ENCODE measurements at places on chromosomes 3 and 15.

GRCh38 chr3:160697637-160698380 lies 20.8 kb downstream of the ARL14 start:
- no peak overlapping the region for H3K4me3 ChIP-seq
- H3K27ac ChIP-seq: no peak overlapping the region
- peaks cover 4% of the 10 kb centered on the region for H3K4me1 ChIP-seq

DNA sequence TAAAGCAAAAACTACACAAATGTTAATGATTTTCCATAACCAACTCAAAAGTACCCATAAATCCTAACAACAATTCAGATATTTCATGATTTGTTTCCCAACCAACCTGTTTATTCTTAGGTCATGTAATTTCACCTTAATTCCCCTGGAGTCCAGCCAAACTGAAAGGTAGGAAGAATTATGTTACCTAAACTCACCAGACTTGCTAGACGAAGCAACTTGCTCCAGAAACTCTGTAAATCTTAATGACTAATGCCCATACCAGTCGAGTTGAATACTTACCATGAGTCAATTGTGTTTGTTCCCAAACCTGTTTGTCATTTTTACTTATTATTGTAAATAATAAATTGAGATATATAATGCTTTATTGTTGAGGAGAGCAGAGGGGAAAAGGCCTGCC lies 1030.0 kb downstream of the TBL1XR1 start:
- no peaks in the 10 kb centered on the region for H3K4me1 ChIP-seq
- no peak overlapping the region for H3K27ac ChIP-seq
- no peak for DNase-seq
- H3K36me3 ChIP-seq: no peaks in the 10 kb centered on the region

DNA sequence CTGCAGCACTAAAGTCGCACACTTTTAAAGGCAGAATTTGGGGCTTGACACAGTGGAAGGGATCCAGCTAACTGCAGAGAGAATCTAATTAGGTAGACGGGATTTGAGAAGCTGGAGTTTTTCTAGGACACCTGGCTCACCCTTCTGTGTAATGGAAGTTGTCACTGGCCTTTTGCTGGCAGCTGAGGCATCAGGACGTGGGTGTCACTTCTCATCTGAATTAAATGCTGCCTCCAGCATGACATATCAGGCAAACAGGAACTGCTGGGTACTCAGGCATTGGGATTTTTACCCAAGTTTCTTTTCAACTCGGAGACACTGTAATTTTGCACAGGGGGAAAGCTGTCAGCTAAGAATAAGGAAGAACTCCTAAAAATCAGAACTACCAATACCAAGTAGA lies 861.9 kb upstream of the ARPP21 start:
- H3K4me1 ChIP-seq: no peaks in the 10 kb centered on the region
- no peak for DNase-seq
- H3K4me3 ChIP-seq: no peak overlapping the region
- no peak overlapping the region for H3K27ac ChIP-seq
- H3K36me3 ChIP-seq: no peaks in the 10 kb centered on the region
- H3K27me3 ChIP-seq: no peaks in the 10 kb centered on the region

DNA sequence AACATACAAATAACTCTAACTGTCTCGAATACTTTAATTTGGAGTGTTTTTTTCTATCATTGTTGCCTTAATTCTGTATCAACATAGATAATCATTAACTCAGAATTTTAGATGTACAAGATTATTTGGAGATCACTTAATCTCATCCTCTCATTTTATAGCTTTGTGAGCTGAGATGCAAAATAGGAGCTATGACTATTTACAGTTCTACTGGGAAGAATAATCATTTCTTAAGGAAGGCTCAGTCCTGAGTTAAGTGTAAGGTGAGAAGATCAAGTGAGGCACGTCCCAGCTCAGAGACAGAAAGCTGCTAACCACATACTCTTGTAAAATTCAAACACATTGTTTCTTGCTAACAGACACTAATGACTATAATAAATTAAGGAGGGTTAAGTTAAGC lies 66.2 kb downstream of the CCDC54 start:
- no peak for DNase-seq
- no peaks in the 10 kb centered on the region for H3K36me3 ChIP-seq
- H3K27ac ChIP-seq: no peak overlapping the region
- H3K27me3 ChIP-seq: no peaks in the 10 kb centered on the region
- peaks cover 3% of the 10 kb centered on the region for H3K4me1 ChIP-seq
- H3K4me3 ChIP-seq: no peak overlapping the region

DNA sequence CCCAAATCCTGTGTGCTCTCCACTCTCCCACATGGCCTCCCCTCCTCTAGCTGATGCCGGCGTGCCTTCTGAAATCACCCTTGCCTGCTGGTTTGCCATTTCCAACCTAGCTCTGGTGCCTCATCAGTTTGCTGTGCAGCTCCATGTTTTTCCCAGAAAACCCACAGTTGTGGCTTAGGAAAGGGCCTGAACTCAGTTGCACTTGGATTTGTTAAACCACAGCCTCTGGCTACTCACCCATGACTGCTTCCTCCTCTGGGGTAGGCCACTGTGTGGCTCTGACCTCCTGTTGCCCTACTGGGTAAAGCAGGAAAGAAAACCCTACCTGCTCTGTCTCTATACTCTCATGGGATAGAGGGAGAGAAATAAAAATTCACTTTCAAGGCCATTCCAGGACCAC lies 97.3 kb downstream of the DAPK2 start:
- H3K36me3 ChIP-seq: no peaks in the 10 kb centered on the region
- H3K27me3 ChIP-seq: no peaks in the 10 kb centered on the region
- no peak overlapping the region for H3K4me3 ChIP-seq
- no peak for DNase-seq

DNA sequence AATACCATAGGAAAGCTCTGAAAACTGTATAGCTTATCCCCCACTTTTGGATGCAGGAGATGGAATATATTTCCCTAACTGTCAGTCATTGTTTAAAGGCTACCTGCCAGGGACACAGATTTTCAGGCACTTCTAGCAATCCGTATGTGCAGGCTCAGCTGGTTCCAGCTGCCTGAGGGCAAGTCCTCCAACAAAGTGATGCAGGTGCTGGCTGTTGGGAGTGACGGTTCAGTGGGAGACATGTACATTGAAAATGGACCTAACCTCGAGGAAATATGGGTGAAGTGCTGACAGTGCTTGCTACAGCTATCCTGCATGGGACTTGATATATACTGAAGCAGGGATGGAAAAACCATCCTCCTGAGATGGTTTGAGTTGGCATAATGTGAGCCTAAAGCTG lies 153.1 kb upstream of the GAP43 start:
- H3K27me3 ChIP-seq: peaks cover 11% of the 10 kb centered on the region
- H3K36me3 ChIP-seq: no peaks in the 10 kb centered on the region
- H3K27ac ChIP-seq: no peak overlapping the region
- no peak overlapping the region for H3K4me3 ChIP-seq
- DNase-seq: no peak
- no peaks in the 10 kb centered on the region for H3K4me1 ChIP-seq

DNA sequence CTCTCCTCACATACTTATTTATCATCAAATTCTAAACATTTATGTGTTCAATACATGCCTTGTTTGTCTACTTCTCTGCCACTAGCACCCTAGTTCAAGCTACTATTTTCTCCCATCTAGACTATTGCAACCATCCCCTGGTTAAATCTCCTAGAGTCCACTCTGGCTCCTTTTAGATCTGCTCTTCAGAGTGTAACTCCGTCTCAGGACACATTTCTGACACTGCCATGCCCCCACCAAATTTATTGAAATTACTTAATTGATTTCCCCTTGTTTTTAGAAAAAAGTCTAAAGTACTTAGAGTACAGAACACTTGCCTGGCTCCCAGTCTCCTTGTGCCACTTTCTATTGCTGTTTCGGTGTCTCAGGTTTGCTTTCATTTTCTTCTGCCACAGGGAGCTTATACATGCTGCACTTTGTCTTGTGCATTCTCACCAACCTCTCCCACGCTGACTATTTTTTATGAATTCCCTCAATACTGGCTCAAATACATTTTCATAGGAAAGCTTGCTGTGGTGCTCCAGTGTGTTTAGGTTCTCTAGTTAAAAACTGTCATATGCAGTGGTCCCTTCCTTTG lies 792.3 kb downstream of the DIPK2A start:
- no peak overlapping the region for H3K27ac ChIP-seq
- no peak for DNase-seq
- no peaks in the 10 kb centered on the region for H3K4me1 ChIP-seq
- no peaks in the 10 kb centered on the region for H3K27me3 ChIP-seq
- H3K36me3 ChIP-seq: no peaks in the 10 kb centered on the region

- no peak overlapping the region for H3K4me3 ChIP-seq
- H3K4me1 ChIP-seq: no peaks in the 10 kb centered on the region
- no peaks in the 10 kb centered on the region for H3K27me3 ChIP-seq
- H3K36me3 ChIP-seq: no peaks in the 10 kb centered on the region
- DNase-seq: no peak
Observed at GRCh38 chr3:84974347-84974746, 15.6 kb downstream of the CADM2 start.

DNA sequence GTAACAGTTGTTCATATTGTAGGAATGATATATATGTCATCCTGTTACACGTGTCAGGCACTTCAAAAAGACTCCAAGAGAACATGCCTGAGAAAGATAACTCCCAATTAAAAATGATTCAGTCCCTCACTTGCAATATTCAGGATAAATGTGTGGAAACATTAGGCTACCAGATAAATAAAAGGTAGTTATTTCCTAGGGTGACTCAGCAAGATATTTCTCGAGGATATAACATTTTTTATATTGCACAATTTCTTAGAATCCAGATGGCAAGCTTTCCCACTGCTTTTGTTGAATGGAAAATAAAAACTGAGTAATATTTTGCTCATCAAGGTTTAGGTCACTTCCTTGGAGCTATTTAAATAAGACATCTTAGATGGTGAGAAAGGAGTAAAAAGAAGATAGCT lies 181.4 kb downstream of the GAP43 start:
- H3K36me3 ChIP-seq: no peaks in the 10 kb centered on the region
- no peak for DNase-seq
- H3K4me3 ChIP-seq: no peak overlapping the region
- no peak overlapping the region for H3K27ac ChIP-seq
- H3K27me3 ChIP-seq: peaks cover 33% of the 10 kb centered on the region

DNA sequence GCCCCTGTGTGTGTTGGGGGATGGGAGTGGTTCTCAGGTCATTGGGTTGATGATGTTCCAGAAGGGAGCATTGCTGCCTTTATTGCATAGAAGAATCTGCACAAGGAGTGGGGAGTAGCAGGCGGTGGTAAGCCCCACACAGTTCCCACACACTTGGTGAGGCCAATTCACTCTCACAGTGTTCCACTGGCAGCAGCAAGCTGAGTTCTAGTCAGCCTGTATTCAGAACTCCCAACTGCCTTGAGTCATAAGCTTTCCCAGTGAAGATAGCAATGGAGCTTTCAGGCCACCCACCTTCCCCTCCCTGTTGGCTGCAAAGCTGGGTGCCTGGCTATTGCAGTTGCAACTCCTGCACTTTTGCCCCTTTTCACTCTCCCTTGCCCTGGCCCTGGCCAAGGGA lies 181.1 kb upstream of the RBMS3 start:
- H3K4me3 ChIP-seq: no peak overlapping the region
- DNase-seq: no peak
- no peak overlapping the region for H3K27ac ChIP-seq
- H3K36me3 ChIP-seq: no peaks in the 10 kb centered on the region
- H3K27me3 ChIP-seq: no peaks in the 10 kb centered on the region

GRCh38 chr15:73930790-73931281 lies 4.6 kb downstream of the LOXL1 start:
- no peaks in the 10 kb centered on the region for H3K36me3 ChIP-seq
- no peak overlapping the region for H3K4me3 ChIP-seq
- H3K27ac ChIP-seq: no peak overlapping the region

DNA sequence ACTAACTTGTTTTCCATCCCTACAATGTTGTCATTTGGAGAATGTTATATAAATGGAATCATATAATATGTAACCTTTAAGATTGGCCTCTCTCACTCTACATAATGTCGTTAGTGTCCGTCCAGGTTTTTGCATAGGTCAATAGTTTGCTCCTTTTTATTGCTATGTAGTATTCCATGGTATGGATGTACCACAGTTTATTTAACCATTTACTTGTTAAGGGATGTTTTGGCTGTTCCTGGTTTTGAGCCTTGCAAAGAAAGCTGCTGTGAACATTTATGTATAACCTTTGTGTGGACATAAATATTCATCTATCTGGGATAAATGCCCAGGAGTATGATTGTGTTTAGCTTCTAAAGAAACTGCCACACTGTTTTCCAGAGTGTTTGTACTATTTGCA lies 34.1 kb upstream of the SEC22A start:
- DNase-seq: no peak
- no peaks in the 10 kb centered on the region for H3K4me1 ChIP-seq
- H3K4me3 ChIP-seq: no peak overlapping the region
- peaks cover 42% of the 10 kb centered on the region for H3K36me3 ChIP-seq

- no peak overlapping the region for H3K27ac ChIP-seq
- no peaks in the 10 kb centered on the region for H3K36me3 ChIP-seq
- no peaks in the 10 kb centered on the region for H3K27me3 ChIP-seq
- no peaks in the 10 kb centered on the region for H3K4me1 ChIP-seq
Observed at GRCh38 chr3:157752554-157752953, 249.3 kb upstream of the VEPH1 start.

DNA sequence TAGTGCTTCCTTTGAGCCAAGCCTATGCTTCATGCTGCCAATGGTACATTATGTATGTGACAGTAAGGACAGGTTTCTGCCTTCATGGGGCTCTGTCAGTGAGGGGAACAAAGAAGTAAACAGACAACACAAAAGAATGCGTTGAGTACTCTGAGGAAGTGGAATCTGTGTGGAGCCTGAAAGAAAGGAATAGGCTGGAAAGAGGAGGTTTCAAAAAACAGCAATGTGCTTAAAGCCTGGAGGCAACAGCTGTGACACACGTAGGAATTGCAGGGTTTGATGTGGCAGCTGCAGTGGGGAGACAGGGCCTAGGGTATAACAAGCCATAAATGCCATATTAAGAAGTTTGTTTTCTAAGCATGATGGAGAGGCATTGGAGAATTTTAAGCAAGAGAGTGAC lies 316.7 kb downstream of the CLSTN2 start:
- H3K27ac ChIP-seq: no peak overlapping the region
- no peaks in the 10 kb centered on the region for H3K4me1 ChIP-seq
- H3K4me3 ChIP-seq: no peak overlapping the region
- peaks cover 3% of the 10 kb centered on the region for H3K27me3 ChIP-seq
- H3K36me3 ChIP-seq: no peaks in the 10 kb centered on the region
- DNase-seq: no peak

DNA sequence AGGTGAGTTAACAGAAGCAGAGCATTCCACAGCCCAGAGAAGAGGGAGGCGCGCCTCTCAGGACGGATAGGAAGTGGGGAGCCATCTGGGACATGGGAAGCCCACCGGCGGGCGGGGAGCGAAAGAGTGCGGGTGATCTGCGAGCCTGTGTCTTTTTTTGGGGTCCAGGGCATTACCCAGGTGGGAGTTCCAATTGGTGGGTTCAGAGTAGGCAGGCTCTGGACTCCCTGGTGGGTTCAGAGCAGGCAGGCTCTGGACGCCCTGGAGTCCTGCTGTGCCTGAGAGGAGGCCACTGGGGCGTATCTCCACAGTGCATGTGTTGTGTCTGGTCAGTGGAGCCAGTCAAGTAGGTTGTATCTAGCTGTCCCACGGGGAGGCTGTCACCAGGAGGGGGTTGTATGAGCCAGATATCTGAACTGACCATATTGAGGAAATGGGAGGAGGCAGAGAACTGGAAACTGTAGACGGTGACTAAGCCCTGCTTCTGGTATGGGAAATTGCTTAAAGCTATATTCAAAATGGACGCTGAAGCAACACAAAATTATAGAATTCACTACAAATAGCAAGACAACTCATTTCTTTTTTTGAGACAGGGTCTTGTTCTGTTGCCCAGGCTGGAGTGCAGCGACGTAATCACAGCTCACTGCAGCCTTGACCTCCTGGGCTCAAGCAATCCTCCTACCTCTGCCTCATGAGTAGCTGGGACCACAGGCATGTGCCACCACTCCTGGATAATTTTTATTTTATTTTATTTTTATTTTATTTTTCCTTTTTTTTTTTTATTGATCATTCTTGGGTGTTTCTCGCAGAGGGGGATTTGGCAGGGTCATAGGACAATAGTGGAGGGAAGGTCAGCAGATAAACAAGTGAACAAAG lies 34.5 kb upstream of the CHST2 start:
- H3K27me3 ChIP-seq: no peaks in the 10 kb centered on the region
- DNase-seq: no peak
- H3K27ac ChIP-seq: no peak overlapping the region
